ENCODE measurements at places on chromosomes 3 and 15.

DNA sequence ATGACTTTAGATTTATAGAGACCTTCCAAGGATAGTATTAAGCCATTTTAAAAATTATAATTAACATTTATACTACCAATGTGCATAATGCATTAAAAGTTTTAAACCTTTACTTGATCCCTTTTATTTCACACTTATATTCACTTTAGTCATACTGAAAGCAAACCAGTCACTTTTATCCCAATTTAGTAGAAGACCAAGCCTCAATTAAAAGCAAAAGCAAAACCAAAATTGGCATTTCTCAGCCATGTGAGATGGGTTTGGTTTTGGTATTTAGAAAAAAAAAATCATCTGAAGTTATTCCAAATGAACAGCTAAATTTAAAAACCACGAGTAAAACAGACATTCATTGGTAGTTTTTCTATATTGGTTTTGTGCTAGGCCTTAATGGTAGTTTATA is 249.4 kb downstream of the LPP start:
- no peak for DNase-seq

DNA sequence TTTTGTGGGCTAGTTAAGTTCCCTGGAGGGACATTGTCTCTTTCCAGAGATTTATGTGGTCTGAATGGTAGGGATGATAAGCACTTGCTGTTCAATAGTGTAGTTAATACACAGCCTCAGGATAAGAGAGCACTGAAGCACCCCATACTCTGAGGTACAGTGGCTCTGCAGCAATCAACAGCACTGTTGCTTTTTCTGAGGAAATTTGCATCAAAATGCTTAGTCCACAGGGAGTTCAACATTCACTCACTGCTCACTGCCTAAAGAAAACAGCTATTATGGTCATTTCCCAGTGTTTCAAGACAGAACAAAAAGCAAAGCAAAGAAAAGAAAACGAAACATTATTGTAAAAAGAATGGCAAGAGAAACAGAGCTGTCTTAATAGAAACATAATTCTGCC is 441.9 kb downstream of the PLOD2 start:
- no peak for DNase-seq

DNA sequence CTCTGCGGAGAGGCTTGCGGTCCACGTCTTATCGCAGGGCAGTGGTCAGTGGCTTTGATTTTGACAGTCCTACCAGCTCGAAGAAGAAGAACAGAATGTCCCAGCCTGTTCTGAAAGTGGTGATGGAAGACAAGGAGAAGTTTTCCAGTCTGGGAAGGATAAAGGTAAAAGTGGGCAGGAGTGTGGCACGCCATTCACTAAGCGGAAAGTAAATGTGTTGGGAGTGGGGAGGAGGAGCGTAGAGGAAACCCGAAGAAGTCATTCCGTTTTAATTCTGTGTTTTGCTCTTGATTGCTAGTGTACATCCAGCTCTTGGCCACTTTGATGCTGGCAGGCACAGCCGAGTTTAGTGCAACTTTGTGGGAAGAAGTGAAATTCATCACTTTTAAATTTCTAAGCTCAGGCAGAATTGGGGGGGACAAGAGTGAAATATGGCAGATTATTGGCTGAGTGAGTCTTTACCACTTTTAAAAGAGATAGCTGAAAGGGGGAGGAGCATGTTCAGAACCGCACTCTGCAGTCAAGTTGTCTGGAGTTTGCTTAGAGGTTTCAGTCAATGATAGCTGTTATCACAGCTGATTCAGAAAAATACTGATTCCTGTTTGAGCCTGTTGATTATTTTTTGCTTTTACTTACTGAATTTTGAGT is 1.8 kb downstream of the ARHGEF26 start:
- no peak for DNase-seq

GRCh38 chr15:69790632-69791031 is 307.1 kb downstream of the TLE3 start:
- no peak for DNase-seq

DNA sequence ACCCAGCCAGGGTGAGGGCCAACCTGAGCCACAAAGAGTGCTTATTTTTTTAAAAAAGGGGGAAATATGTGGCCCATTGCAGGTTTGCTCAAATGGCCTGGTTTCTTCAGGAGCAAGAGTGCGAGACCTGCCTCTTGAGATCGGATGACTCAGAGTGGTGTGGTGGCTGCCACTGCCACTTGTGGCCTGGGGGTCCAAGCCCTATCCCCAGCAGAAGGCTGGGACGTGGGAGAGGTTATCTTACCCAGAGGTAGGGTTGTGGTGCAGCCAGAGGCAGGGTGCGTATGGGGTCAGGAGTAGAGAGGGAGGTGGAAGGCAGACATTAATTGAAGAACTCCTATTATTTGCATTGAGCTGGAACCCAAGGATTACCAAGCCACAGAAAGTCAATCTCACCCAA is 83.2 kb upstream of the SMAD3 start:
- no peak for DNase-seq

Data from GM13976 (cell line).